ENCODE measurements at places on chromosomes 2 and 18.

GRCh38 chr18:3014503-3015203, 1.7 kb upstream of the LPIN2 start:
- DNase-seq = no peak

GRCh38 chr2:233928594-233929351, 11.6 kb downstream of the TRPM8 start:
- DNase-seq = no peak

- DNase-seq = no peak
Measured at GRCh38 chr2:192073878-192074277, 120.9 kb downstream of the TMEFF2 start.

- DNase-seq = no peak
Measured at GRCh38 chr2:48144777-48145176, 238.5 kb upstream of the FBXO11 start.

DNA sequence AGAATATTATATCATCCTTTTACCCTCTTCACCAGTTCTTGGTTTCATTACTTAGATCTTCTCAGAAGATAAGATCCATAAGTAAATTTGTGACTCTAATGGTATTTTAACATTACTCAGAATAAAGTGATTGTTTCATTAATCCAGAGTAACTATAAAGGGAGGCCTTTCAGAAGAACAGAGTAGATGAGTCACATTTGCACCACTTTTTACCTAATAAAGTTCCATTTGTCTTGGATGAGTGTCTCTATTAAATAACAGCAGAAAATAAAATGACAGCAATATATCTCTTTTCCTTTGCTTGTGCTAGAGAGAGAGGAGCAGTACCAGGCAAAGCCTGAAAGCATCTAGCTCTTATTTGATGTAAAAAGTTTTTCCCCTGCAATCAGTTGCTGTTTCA, 926.5 kb upstream of the CNTNAP5 start:
- DNase-seq = no peak

GRCh38 chr18:70373042-70373519, 84.2 kb downstream of the SOCS6 start:
- DNase-seq = no peak

DNA sequence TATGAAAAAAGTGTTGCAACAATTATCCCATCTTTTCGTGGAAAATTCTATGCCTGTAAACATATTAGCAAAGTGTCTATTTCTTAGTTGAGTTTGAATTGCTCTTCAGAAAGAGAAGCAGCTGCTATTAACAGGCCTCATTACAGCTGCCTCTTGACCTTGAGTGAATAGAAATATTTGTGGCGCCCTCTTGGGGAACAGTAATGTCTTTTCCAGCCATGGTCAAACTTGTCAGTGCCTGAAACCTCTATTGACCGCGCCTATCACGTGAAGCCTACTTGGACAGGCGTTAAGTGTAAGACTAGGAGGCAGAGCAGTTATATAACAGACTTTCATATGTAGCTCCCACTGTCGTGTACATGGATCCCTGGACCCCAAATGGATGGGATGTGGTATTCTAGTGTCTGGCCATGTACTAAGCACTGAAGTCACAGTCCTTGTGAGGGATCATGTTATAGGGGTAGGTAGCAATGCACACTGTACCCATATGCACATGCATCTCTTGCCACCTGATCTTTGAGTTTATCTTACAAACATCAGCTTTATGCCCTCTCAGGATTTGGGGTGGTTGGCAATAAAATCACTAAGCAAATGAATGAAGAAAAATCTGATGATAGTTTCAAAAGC, 245.0 kb downstream of the PTGR3 start:
- DNase-seq = no peak

DNA sequence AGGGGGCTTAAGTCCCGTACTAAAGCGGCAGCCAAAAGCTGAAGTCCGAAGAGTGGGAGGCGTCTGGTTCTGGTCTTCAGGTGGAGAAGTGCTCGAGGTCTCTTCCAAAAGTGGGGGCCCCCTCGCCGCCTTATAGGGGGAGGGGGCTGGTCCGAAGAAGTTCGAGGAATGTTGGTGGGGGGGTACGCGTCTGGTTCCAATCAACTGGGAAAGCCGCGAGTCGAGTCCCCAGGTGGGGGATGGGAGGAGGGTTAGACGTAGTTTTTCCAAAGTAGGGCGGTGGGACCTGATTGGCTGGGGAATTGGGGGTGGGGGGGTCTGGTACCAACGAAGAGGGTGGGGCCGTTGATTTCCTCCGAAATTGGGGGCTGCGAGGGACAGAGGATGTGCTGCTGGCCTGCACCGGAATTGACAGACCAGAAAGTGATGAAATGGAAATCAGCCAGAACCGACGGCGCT, 594 bp downstream of the ITM2C start:
- no peak for DNase-seq

GRCh38 chr2:218980735-218981389, 4.1 kb downstream of the FEV start:
- no peak for DNase-seq

DNA sequence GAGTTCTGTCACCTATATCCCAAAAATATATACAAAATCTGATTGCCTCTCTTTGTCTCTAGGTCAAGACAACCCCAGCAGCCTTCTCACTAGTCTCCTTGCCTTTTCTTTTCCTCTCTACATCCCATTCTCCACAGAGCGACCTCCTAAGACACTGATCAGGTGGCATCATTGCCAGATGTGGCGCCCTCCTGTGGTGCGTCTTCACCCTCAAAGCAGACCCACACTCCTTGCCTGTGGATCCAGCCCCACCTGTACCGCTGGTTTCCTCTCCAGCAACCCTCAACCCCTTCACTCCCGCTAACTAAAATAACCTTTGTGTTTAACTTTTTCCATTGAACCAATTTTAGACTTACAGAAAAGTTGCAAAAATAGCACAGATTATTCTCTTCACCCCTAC, 273.3 kb downstream of the GLI2 start:
- DNase-seq = no peak

- no peak for DNase-seq
Measured at GRCh38 chr2:1660656-1661640, 83.4 kb downstream of the PXDN start.

DNA sequence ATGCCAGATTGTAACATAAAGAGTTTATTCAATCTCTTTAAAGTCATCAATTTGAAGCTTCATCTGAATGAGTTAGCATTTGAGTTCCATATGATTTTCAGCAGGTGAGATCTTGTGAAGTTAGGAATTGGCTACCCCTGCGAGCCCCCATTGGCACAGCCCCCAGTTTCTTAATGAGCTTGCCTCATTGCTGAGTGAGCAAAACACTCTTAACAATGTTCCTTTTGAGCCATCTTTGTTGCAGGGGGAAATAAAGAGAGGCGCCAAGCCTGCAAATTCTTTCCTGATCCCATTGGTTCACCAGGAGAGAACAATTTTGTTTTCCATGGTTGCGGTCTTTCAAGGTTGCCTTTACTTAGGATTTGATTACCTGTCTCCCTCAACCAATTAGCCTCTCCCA, 18.7 kb downstream of the DPP10 start:
- DNase-seq = no peak

GRCh38 chr18:69980982-69981804, 33.5 kb upstream of the CD226 start:
- no peak for DNase-seq

DNA sequence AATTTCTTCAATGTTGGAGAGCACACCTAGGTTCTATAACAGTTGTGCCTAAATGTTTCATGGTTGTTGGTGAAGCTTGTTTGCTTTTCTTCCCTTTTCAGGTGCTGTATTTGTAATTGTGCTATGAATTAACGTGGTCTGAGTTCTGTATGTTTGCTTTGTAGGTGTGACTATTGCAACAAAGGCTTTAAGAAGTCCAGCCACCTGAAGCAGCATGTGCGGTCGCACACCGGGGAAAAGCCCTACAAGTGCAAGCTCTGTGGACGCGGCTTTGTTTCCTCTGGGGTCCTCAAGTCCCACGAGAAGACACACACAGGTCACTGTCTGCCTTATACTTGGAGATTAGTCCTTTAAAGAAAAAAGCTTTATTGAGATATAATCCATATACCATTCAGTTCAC, 91.2 kb downstream of the ZNF236 start:
- DNase-seq = no peak

DNA sequence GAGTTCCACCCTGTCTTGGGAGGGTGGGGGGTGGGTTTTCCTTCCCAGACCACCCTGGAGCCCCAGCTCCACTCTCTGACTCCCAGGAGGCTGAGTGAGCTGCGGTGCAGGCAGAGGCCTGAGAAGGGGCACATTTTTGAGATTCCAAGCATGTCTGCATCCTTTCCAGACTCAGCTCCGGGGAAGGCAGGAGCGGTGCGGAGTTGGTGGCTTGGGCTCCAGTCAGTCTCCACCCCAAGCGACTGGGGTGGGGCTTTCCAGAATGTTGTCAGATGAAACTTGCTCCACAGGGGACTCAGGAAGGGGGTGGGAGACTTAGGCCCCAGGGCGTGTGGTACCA, 44.2 kb upstream of the HS6ST1 start:
- no peak for DNase-seq

GRCh38 chr2:196170213-196170605, 1.2 kb downstream of the STK17B start:
- no peak for DNase-seq

GRCh38 chr2:129488376-129488775, 491.1 kb upstream of the RAB6C start:
- no peak for DNase-seq

- DNase-seq = no peak
Measured at GRCh38 chr18:29060349-29060748, 883.4 kb upstream of the CDH2 start.

DNA sequence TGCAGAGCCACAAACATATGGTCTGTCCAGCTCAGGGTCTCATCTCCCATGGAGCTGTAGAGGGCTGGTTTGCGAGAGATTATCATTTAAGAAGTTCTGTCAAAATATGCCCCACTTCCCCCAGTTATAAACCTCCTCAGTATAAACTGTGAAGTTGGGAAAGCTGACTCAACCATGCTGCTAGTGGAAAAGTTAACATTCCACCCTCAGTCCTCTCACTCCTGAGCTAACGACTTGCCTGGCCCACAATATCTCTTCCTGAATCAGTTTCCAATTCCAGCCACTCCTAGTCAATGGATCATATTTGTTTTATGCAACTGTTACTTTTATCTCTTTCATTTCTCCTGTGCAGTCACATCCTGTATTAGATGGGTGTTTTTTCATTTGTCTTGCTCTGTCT, 326.2 kb downstream of the SETBP1 start:
- no peak for DNase-seq

- DNase-seq = no peak
Measured at GRCh38 chr18:57435846-57436190, 644 bp downstream of the ONECUT2 start.

GRCh38 chr2:8606226-8606625, 75.6 kb upstream of the ID2 start:
- DNase-seq = no peak

Measured in NCI-H2171 (cell line).